Anterior cingulate cortex (tissue), 58 donors: ENCODE measurements at places on chromosomes 5 and 9.
A peak's percentile ranks its signal among the peaks of the same experiment; 100 is the strongest.

DNA sequence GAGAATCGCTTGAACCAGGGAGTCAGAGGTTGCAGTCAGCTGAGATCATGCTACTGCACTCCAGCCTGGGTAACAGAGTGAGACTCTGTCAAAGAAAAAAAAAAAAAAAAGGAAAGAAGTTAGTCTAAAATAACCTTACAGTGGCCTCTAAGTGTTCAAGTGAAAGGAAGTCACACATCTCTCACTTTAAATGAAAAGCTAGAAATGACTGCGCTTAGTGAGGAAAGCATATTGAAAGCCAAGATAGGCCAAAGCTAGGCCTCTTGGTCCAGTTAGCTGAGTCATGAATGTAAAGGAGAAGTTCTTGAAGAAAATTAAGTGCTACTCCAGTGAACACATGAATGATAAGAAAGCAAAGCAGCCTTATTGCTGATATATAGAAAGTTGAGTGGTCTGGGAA, 38.1 kb downstream of the ITGA1 start:
- no peak for DNase-seq

GRCh38 chr5:90519081-90519480, 10.3 kb downstream of the LYSMD3 start:
- no peak for DNase-seq

DNA sequence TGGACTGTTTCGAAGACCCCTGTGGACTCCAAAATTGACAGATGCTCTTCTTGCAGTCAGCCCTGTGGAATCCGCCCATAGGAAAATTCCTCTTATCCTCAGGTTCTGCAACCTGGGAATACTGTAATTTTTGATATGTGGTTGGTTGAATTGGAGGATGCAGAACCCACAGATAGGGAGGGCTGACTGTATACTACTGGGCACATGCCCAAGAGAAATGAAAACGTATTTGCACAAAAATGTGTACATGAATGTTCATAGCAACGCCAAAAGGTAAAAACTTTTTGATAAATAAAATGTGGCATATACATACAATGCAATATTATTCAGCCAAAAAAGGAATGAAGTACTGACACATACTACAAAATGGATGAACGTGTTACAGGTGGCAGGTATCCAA, 1.9 kb upstream of the SNAPC3 start:
- DNase-seq: no peak

DNA sequence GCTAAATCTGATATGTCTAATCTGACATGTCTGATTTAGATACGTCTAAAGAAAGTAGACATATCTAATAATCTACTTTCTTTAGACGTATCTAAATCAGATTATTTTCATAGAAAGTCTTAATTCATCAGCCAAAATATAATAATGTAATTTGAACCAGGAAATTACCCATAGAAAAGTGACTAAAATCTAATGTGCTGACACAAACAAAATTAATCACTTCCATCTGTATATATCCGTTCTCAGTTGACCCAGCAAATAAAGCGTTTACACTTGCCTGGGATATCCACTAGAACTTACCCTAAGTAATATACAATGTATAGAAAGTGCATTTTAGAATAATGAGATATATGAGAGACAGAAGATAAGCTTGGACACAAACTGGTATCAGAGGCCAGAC, 56.7 kb downstream of the TTLL11 start:
- DNase-seq: no peak

DNA sequence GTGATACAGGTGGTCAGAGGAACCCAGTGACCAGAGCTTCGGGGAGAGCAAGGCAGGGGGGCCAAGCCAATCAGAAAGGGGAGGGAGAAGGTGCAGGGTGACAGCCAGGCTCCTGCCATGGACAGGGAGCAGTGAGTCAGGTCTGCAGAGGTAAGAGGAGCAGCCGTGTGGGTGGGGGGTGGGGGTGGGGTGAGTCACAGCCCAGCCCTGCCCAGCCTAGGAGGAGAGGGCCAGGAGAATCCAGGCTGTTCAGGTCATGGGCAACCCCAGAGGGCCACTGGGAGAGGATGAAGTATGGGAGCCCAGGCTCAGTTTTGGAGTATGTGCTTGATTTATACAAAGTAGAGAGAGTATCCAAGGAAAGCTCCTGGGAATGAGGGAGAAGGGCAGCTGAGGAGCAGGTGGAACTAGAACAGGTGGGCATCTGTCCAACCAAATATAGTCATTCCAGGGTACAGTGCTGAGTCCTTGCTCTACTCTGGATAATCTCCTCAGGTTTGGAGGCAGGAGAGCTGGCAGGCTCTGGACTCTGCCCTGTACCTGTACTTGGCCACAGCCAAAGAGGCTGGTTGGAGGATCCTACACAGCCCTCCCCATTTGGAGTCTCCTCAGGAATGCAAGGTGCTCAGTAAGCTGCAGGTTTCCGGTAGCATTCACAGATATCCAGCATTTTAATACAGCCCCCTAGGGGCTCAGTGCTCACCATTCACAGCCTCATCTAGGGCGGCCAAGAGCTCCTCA, 1.6 kb downstream of the HBEGF start:
- DNase-seq: no peak

DNA sequence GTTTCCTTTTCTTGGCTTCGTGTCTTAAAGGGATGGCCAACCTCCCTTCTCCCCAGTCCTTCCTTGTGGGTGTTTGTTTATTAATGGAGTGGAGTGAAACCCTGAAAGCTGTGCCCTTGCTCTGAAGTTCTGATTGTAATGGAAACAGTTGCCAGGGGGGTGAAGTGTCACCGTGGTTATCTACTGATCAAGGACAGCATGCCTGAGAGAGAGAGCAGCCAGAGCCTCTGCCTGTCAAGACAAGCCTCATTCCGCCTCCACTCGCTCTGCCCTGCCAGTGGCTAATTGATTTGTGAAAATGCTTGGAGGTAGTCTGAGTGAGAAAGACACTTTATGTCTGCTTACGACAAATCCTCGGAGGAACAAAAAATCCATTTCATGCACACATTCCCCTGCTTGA, 143.7 kb upstream of the SLC30A5 start:
- peak; percentile 12 for DNase-seq

DNA sequence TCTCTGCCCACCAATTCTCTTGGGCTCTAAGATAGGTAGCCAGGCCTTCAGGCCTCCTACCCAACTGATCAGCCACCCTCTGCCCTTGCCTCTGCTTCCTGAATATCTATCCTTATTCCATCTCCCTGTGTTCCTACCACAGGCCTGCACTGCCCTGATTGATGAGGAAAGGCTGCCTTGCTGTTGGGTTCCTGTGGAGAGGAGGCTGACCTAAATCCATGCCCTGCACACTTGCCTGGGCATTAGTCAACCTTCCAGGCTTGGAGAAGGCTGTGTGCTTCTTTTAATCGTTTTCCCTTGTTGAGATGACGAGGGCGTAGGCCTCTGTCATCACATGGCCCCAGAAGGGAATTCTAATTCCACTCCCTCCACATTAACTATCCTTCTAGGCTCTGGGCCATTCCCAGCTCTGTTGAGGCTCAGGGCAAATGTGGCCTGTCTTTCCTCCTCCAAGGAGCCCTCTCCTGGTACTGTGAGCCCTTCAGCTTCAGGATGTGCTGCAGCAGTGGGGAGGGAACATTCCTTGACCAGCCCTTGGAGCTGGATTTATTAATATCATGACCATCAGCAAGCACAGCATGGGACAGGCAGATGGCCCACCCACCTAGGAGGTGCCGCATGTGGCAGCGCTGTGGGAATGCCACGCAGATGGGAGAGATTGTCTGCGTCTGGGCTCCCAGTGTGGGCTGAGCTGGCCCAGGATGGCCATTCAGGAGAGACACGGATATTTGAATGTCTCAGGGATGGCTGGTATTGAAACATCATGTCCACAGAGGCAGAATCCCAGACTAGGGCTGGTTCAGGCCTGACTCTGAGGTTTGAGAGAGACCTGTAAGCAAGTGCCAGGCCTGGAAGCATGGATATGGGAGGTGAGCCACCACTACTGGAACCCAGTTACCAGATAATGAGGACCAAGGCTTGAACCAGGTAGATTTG, 40.9 kb downstream of the ANGPTL2 start:
- no peak for DNase-seq

- no peak for DNase-seq
Measured at GRCh38 chr5:126512451-126512850, 82.6 kb downstream of the ALDH7A1 start.

GRCh38 chr9:122122903-122123632, 30.0 kb upstream of the TTLL11 start:
- peak; percentile 51 for DNase-seq

GRCh38 chr9:114893221-114894010, 37.0 kb downstream of the TNFSF8 start:
- no peak for DNase-seq

DNA sequence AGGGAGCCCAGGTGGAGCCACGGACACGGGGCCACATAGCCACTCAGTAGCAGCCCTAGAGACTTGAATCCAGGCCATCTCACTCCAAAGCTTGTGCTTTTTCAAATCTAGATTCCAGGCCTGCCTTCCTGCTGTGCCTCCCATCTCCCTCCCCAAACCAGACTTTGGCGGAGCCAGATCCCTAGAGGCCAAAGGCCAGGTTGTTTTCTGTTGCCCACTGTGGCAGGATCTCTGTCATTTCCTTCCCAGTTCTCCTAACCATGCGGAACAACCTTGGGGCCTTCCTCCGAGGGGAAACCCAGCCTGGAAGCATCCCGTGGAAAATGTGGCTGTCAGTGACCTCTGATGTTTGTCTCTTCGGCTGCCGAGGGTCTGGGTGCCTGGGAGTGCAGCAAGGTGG, 16.4 kb upstream of the RPS14 start:
- DNase-seq: no peak

GRCh38 chr9:99859243-99859980, 37.7 kb downstream of the NR4A3 start:
- no peak for DNase-seq

DNA sequence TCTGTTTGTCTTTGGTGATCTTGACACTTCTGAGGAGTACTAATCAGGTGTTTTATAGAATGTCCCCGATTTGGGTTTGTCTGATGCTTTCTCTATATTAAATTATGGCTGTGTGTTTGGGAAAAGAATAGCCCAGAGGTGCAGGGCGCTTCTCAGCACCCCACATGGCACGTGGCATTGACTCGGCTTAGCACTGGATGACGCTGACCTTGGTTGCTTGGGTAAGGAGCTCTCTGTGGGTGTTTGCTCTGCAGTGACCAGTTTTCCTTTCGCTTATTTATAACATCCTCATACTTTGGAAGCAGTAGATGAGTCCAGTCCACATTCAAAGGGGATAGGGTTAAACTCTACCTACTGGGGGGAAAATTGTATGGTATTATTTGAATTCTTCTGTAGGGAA, 12.5 kb upstream of the FAM120AOS start:
- DNase-seq: no peak

DNA sequence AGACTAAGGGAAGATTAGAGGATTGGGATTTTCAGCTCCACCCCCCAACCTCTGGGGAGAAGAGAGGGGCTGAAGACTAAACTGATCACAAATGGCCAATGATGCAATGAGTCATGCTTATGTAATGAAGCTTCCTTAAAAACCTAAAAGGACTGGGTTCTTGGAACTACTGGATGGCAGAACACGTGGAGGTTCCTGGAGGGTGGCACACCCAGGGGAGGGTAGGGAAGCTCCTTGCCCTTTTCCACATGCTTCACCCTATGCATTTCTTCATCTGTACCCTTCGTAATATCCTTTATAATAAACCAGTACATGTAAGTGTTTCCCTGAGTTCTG, 48.6 kb downstream of the ARHGEF28 start:
- DNase-seq: no peak

DNA sequence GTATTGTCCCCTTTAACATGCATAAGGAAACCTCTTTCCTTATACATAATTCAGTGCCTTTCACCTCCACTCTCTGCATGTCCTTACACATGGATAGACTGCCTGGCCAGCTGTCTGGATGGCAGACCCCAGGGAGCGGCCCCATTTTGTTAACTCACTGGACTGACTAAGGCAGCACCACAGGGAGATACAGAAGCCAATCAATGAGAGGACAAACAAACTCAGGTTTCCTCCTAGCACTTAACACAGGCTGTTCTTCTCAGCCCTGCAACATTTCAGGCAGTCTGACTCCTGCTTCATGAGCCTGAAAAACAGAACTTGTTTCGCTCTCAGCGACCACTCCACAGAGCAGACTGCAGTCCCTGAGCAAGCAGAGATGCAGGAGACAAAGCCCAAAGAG, 135.4 kb upstream of the RASEF start:
- DNase-seq: no peak

GRCh38 chr5:145774442-145774841, 60.7 kb downstream of the PRELID2 start:
- no peak for DNase-seq

DNA sequence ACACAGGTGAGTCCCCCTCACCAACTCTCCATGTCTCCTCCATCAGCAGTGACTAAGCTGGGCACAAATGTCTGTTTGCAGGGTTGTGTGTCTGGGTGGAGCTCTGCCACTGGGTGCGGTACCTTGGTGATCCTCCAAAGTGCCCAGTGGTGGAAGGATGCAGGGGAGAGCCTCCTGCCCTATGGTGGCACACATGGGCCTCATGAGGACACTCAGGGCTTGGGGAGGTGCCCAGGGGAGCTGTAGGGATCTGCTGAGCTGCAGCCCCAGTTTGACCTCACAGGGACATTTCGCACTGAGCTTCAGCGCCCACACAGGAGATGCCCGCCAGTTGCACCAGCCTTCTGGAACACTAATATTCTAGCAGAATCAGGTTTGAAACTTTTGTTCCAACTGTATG, 29.5 kb downstream of the S1PR3 start:
- DNase-seq: no peak

GRCh38 chr5:52378237-52378636, 409.5 kb upstream of the ITGA1 start:
- no peak for DNase-seq

DNA sequence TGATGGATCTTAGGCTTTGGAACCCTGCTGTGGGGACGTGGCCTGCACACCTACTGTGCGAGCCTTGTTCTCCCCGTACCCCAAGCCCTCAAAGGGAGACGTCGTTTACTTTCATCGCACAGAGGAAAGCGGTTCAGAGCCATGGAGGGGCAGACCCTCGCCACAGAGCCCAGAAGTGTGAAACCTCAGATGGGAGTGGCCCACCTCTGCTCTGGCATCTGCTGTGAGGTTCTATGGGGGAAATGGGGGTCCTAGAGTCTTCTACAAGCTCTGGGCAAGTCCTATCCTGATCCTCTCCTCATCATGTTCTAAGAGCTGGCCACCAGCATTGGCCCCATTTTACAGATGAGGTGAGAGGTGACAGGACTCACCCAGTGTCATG, 3.7 kb upstream of the RNF44 start:
- no peak for DNase-seq

- no peak for DNase-seq
Measured at GRCh38 chr9:84538879-84539278, 130.7 kb upstream of the NTRK2 start.

- no peak for DNase-seq
Measured at GRCh38 chr5:143955141-143955540, 143.2 kb downstream of the HMHB1 start.

- DNase-seq: no peak
Measured at GRCh38 chr9:111945216-111945615, 48.6 kb downstream of the UGCG start.

DNA sequence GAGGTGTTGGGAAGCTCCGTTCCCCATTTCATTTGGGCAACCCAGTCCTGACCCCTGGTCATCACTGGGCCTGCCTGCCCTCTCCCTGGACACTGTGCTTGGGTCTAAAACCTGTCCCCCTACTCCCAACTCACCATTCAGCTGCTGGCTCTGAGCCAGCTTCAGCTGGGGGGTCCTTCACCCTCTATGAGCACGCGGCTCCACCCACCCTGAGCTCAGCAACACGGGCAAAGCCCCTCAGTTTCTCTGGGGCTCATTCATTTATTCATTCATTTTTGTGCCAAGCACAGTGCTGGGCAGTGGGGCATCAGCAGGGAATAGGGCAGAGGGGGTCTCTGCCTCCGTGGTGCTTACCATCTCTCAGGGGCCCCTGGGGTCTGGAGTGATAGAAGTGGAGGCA, 199.8 kb upstream of the MVB12B start:
- no peak for DNase-seq

GRCh38 chr9:69344459-69344858, 19.4 kb downstream of the ENTREP1 start:
- DNase-seq: no peak
